ENCODE measurements at places on chromosomes 1 and 21.

DNA sequence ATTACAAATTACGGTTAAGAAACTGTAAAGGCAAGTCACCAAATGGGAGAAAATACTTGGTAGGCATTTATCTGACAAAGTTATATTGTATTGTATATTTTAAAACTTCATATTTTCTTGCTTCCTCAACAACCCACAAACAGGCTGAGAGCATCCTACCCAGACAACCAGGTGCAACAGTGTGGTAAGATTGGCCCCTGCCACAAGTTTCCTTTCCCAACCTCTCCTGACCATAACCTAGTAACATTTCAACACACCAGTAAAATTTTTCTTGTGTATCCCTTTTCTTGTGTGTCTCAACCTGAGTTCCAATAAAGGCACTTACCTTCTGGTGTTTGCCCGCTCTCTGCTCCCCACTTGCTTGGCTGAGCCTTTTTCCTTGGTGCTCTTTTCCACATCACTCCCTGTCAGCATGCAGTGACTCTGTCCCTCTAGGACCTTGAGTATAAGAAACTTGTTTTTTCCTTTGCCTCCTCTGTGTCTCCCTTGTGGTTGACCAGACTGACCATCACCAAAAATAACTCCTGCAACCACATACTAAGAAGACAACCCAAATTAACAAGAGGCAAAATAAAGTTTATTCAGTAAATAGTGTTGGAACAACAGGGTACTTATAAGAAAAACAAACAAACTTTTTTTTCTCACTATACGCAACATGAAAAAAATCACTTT lies 40.9 kb downstream of the FCRL3 start:
- H3K4me3 ChIP-seq = no peak overlapping the region
- no peaks in the 10 kb centered on the region for H3K36me3 ChIP-seq
- no peaks in the 10 kb centered on the region for H3K4me1 ChIP-seq
- H3K27ac ChIP-seq = no peak overlapping the region

DNA sequence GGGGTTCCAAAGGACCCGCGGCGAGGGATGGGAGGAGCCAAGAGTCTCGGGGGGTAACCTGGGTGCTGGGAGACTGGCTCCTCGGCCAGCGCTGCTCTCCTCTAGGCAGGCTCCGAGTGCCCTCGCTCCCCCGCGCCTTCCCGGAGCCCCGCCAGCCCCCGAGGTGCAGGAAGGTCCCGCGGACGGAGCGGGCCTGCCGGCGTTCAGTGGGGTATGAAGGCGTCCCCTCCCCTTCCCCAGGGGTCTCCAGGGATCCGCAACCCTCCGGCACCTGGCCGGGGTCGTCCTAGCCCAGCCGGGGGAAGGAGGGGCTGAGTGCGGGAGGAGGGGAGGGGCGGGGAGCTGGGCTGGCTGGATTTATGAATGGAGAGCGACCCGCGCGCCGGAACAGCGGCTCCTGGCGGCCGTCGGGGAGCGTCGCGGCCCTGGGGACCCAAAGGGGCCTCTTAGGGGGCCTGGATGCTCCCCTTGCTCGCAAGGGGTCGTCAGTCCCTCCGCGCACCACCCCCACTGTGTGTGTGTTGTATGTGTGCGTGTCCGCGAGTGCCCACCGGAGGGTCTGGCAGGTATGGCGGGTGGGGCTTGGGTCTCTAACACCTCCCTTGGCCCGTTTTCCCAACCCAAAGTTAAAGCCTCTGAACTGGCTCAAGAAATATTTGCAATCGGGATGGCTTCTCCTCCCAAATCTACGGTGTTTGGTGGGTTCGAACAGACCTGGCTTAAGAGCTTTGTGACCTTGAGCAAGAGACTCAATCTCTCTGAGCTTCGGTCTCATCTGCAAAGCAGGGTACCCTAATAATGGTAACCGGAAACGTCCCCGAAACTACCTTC lies 642 bp downstream of the HCRTR1 start:
- H3K4me1 ChIP-seq = peaks cover 14% of the 10 kb centered on the region
- no peak overlapping the region for H3K27ac ChIP-seq
- peak; percentile 41 for DNase-seq
- peaks cover 2% of the 10 kb centered on the region for H3K27me3 ChIP-seq
- H3K4me3 ChIP-seq = peak overlapping the region; percentile 34

DNA sequence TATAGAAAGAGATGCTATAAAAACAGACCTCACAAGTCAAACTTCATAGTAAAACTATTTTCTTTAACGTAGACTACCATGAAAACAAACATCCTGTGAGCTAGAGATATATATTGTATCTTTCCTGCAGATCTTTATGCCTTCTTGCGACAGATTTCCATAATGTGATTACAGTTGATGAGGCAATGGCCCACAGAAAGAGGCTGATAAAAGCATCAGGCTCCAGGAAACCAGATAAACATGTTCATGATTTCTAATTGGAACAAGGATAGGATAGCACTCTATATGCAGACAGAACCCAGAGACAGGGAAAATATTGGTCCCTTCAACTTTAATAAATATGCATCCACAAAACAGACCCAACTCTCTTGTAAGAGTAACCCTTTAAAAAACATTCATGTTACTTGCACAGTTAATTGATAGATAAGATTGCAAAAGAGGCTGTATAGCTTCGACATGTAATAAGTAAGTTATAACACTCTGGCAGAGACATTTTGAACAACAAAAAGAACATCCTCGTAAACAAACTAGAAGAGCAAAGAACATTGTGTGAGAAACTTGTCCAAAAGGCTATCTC lies 329.4 kb downstream of the AGBL4 start:
- no peaks in the 10 kb centered on the region for H3K4me1 ChIP-seq
- no peaks in the 10 kb centered on the region for H3K27me3 ChIP-seq
- no peaks in the 10 kb centered on the region for H3K36me3 ChIP-seq

GRCh38 chr1:184272175-184272866 lies 114.5 kb upstream of the C1orf21 start:
- H3K27me3 ChIP-seq = no peaks in the 10 kb centered on the region
- H3K4me1 ChIP-seq = no peaks in the 10 kb centered on the region
- no peaks in the 10 kb centered on the region for H3K36me3 ChIP-seq
- DNase-seq = no peak
- H3K4me3 ChIP-seq = no peak overlapping the region

- H3K27ac ChIP-seq = no peak overlapping the region
- no peaks in the 10 kb centered on the region for H3K27me3 ChIP-seq
- no peak overlapping the region for H3K4me3 ChIP-seq
- DNase-seq = no peak
- no peaks in the 10 kb centered on the region for H3K4me1 ChIP-seq
- no peaks in the 10 kb centered on the region for H3K36me3 ChIP-seq
These were observed 69.3 kb downstream of the NKAIN1 start for GRCh38 chr1:31170486-31170735.

DNA sequence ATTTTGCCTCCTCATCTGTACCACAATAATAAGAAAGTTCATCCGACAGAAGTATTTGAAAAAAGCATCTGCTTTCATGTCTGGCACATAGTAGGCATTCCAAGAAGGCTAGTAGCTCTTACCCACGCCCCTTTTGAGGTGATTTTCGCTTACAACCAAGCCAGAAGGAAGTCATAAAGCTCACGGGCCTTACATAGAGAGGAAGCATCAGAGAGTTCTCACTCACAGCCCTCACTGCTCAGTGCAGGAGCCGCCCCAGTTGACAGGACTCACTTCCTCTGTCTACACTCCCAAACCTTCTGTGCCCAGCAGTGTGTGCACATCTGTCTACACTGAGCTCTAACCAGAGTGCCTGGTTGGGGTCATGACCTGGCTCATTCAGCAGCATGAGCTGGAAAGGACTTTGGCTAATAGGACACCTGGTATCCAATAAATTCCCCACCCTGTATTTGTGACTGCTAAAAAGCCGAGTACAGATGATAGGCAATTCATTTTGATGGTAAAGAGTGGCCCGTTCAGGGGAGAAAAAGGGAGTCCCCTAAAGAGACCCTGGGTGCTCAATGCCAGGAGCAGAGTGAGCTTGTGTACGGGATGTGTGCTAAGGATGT lies 36.8 kb upstream of the DUSP10 start:
- H3K4me3 ChIP-seq = no peak overlapping the region
- peak; percentile 36 for DNase-seq
- H3K27ac ChIP-seq = peak overlapping the region; percentile 77
- no peaks in the 10 kb centered on the region for H3K36me3 ChIP-seq
- H3K4me1 ChIP-seq = peaks cover 60% of the 10 kb centered on the region

DNA sequence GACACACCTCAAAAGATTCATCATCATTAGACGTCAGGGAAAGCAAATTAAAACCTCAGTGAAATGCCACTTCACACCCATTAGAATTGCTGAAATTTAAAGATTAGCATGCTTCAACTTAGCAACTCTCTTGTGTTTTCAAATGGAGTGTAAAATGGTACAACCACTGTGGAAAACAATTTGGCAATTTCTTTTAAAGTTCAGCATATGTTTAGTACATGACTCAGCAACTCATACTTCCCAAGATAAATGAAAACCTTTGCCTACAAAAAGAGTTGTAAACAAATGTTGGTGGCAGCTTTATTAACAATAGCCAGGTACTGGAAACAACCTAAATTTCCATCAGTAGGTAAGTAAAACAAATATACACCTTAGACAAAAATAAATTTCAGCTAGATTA lies 42.7 kb downstream of the ST3GAL3 start:
- no peak for DNase-seq
- H3K27me3 ChIP-seq = no peaks in the 10 kb centered on the region
- no peak overlapping the region for H3K27ac ChIP-seq

DNA sequence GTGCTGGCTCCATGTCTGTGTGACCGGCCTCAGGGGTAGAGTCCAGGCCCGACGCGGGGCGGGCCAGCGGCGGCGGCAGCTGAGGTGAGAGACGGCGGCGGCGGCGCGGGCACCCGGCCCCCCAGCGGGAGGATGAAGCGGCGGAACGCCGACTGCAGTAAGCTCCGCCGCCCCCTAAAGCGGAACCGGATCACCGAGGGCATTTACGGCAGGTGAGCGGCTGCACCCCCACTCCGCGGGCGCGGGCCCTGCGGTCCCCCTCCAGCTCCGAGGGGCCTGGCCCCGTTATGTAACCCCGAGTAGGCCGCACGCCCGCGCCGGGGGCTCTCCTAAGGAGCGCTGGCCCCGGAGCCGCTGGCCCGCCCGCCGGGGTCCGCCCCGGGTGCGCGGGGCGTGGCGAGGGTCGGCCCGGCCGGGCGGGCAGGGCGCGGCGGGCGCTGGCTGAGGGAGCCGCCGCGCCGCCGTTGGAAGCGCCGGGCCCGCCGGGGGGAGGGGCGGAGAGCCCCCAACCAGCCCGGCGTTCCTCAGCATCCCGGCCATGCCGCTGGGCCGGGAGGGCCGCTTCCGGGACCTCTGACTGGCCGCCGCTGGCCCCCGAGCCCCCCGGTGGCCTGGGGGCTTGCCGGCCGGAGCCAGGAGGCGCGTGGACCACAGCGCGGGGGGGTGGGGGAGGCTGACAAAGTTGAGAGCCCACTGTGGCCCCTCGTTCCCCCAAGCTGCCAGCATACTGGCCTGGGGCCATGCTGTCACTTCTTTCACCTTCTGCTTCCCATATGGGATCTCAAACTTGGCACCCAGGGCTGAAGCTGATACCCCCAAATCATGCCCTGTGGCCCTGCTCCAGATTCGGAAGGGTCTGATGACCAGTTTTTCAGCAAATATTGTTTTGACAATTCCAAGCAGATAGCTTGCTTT lies 527 bp downstream of the MACO1 start:
- H3K4me1 ChIP-seq = peaks cover 11% of the 10 kb centered on the region
- DNase-seq = no peak
- no peaks in the 10 kb centered on the region for H3K27me3 ChIP-seq
- peak overlapping the region; percentile 58 for H3K27ac ChIP-seq
- H3K4me3 ChIP-seq = peak overlapping the region; percentile 71

DNA sequence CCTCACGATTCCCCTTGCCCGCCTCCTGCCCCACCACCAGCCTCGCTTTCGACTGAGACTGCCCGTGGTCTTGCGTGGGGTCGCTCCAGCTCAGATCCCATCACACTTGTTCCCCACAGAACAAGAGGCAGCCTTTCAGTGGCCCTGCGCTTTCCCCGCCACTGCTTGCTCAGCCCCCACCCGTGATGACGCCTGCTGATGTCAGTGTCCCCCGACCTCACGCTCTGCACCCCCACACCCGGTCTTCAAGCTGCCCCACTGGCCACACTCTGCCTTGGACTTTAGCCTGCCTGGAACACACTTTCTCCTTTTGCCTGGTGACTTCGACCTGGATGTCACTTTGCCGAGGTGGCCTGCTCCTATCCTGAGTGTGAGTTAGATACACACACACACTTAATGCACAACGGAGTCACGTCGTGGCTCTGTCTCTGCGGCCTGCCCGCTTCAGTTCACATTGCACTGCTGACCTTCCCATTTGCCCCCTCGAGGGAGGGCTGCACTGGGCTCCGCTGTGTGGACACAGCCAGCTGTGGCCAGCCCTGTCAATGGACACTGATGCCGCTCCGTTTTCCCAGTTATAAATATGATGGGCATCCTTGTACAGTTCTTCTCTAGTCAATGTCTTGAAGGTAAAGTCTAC lies 13.0 kb downstream of the AGPAT3 start:
- DNase-seq = no peak
- H3K4me1 ChIP-seq = no peaks in the 10 kb centered on the region
- no peak overlapping the region for H3K27ac ChIP-seq
- H3K27me3 ChIP-seq = no peaks in the 10 kb centered on the region
- no peak overlapping the region for H3K4me3 ChIP-seq

GRCh38 chr21:31860851-31861250 lies 12.0 kb upstream of the HUNK start:
- no peak overlapping the region for H3K4me3 ChIP-seq
- no peak for DNase-seq
- no peaks in the 10 kb centered on the region for H3K36me3 ChIP-seq
- H3K27ac ChIP-seq = no peak overlapping the region
- peaks cover 3% of the 10 kb centered on the region for H3K27me3 ChIP-seq

- no peak for DNase-seq
- H3K27me3 ChIP-seq = no peaks in the 10 kb centered on the region
- H3K4me3 ChIP-seq = no peak overlapping the region
- no peak overlapping the region for H3K27ac ChIP-seq
- no peaks in the 10 kb centered on the region for H3K4me1 ChIP-seq
These were observed 31.1 kb downstream of the ERI3 start for GRCh38 chr1:44323947-44324346.

- H3K4me3 ChIP-seq = peak overlapping the region; percentile 79
- H3K27me3 ChIP-seq = no peaks in the 10 kb centered on the region
- H3K36me3 ChIP-seq = no peaks in the 10 kb centered on the region
- DNase-seq = no peak
- H3K27ac ChIP-seq = peak overlapping the region; percentile 70
- peaks cover 37% of the 10 kb centered on the region for H3K4me1 ChIP-seq
These were observed 481 bp upstream of the SLAMF1 start for GRCh38 chr1:160647329-160647720.

DNA sequence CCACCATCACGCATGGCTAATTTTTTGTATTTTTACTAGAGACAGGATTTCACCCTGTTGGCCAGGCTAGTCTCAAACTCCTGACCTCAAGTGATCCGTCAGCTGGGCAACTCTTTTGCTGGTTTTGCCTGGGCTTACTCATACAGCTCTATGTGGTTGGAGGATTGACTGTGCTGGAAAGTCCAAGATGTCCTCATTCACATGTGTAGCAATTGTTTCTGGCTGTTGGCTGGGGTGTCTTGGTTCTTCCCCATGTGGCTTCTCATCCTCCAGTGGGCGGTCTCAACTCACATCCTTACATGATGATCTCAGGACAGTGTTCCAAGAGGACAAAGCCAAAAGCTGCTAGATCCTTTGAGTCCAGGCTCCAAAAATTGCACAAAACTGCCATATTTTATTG lies 53.3 kb downstream of the TEX35 start:
- H3K36me3 ChIP-seq = no peaks in the 10 kb centered on the region
- no peak for DNase-seq
- no peaks in the 10 kb centered on the region for H3K4me1 ChIP-seq
- no peak overlapping the region for H3K4me3 ChIP-seq
- no peak overlapping the region for H3K27ac ChIP-seq
- peaks cover 5% of the 10 kb centered on the region for H3K27me3 ChIP-seq

Measured in T-cell (primary cell).